ENCODE measurements at places on chromosomes 7 and 10.

GRCh38 chr7:50196719-50197118 is 103.7 kb upstream of the ZPBP start:
- DNase-seq: no peak

DNA sequence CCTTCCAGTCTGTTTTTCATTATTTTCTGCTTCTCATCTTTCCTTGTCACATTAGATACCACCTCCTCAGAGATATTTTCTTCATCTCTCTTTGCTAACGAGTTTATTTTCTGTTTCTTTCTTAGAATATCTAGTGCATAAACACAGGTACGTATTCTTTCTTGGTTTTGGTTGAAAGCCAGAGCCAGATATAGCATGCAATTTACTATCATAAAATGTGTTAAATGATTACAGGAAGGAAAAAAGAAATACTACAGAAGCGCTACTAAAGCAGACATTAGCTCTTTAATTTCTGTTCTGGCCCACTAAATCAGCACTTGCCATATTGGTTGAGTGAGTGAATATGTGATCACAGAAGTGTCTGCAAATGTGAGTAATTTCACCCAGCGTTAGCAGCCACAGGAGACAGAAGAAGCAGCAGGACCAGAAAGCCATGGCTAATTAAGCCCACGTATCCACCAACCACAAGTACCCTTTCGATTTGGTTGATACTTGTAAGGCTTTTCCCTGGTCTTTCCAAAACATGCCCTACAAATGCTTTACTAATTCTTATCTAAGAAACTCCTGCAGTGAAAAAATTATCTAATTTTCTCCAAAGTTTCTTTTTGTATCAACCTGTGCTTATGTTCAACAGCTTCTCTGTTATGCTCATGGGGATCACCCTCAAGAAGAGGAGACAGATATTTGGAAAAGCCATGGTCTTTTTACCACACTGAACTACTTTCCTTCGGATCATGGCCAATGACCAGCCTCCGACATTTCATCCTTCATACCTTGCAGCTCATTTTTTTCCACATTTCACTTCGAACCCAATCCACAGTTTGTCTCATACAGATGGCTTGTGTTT is 23.1 kb upstream of the MACC1 start:
- no peak for DNase-seq

GRCh38 chr10:91884536-91884935 is 24.8 kb downstream of the FGFBP3 start:
- DNase-seq: no peak

DNA sequence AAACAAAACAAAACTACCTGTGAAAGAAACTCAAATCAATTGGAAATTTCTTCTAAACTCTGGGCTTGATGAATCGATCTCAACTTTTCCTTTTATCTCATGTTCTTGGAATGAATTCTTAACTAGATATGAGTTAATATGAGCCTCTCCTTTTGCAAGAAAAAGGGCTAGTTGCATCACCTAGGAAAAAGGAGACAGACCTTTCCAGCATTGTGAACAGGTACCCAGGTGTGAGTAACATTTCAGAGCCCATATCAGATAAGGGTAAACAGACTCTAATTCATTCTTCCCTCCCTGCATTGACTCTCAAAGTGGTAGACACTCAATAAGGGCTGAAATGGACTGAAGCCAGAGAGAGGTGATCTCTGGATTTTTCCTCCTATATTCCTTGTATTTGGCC is 103.8 kb upstream of the AGR3 start:
- no peak for DNase-seq

GRCh38 chr7:88668591-88668990 is 90.9 kb upstream of the ZNF804B start:
- DNase-seq: no peak

GRCh38 chr7:92366730-92367129 is 80.6 kb upstream of the GATAD1 start:
- no peak for DNase-seq

- no peak for DNase-seq
Measured at GRCh38 chr10:107284187-107284586, 119.7 kb upstream of the SORCS1 start.

GRCh38 chr10:107144490-107144889 is 20.0 kb downstream of the SORCS1 start:
- DNase-seq: no peak

Measured in activated CD8-positive, alpha-beta memory T cell treated with anti-CD3 and anti-CD28 coated beads for 24 hours (primary cell).